ENCODE measurements at places on chromosomes 1 and 21. TPM values are rescaled to one million over a fixed set of nuclear protein-coding genes. Genes with fewer than 3 reads are reported as not detected.

GRCh38 chr1:172601046-172601630 lies 57.8 kb upstream of the FASLG start:
- DNase-seq: no peak

VASH2 gene
- 1.0 TPM for total RNA-seq

- no peak for DNase-seq
Measured at GRCh38 chr1:169390303-169390702, 22.3 kb downstream of the BLZF1 start.

DNA sequence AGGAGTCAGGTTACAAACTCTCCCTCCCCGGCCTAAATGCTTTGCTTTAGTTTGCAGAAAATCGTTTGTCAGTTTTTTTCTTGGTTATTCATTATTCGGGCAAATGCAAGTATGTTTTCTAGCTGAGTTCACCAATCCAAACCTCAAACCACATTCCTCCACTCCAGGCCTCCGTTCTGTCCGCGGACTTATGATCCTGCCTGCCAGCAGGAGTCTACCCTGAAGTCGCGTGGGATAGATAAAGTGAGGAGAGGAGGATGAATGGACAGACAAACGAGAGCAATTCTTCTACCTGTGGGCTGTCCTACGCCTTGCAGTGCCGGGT lies 1.3 kb downstream of the ADAMTS1 start:
- peak; percentile 89 for DNase-seq

- DNase-seq: peak; percentile 81
Measured at GRCh38 chr1:88892357-88892877, 1.1 kb upstream of the GTF2B start.

TNNT2 gene
- total RNA-seq: not detected

CR1 gene
- total RNA-seq: not detected

FAM72B gene
- 0.51 TPM for total RNA-seq

- no peak for DNase-seq
Measured at GRCh38 chr1:192601143-192601542, 25.6 kb downstream of the RGS1 start.

GRCh38 chr1:169946206-169946605 lies 52.5 kb upstream of the SCYL3 start:
- DNase-seq: no peak

DNA sequence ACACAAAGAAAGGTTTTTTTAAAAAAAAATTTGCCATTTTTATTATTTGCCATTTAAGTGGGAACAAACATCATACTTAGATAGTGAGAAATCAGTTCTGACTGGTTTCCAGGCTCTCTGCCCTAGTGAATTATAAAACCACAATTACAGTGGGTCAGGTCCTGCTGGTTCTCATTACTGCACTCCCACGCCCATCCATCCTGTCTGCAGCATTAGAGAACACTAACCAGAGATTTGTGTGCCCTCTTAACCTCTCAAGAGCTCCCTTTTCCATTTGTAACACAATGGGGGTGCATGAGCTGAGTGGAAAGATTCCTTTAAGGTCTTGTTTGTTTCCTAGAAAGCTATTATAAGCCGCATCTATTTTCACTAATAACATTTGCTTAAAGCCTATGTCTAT lies 489.3 kb downstream of the AMY1C start:
- DNase-seq: no peak

DNA sequence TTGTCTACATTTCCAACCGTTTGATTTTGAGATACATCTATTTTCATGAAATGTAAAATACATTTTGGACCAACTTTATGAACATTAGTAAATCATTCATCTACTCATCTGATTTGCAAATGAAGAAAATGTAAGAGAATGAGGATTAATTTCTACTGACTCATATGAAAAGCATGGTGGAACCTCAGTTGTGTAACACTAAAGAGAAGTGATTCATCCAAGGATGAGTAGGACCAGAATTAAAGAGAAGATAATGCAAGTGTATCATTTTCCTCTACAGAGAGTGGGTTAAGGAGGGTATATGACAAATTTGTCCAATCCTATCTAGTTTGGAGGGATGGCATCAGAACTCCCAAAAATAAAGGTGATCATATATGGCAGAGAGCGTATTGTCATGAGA lies 1967.6 kb downstream of the MRPL39 start:
- DNase-seq: no peak

ARTN gene
- not detected for total RNA-seq

DNA sequence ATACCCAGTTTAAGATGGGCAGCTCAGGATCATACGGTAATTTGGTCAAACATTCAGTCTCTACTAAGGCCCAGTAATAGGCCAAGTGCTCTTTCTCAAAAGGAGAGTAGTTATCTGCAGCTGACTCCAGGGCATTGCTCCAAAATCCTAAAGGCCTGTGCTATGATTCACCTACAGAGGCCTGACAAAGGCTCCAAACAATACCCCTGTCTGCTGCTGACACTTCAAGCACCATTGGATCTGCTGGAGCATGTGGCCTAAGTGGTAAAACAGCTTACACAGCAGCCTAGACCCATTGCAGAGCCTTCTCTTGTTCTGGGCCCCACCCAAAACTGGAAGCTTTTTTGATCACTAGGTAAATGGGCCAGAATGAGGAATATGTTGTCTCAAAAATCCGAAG lies 22.8 kb downstream of the SLAMF7 start:
- no peak for DNase-seq

GRCh38 chr1:25216123-25216522 lies 16.2 kb downstream of the SYF2 start:
- no peak for DNase-seq

GJA9 gene
- not detected for total RNA-seq

DNA sequence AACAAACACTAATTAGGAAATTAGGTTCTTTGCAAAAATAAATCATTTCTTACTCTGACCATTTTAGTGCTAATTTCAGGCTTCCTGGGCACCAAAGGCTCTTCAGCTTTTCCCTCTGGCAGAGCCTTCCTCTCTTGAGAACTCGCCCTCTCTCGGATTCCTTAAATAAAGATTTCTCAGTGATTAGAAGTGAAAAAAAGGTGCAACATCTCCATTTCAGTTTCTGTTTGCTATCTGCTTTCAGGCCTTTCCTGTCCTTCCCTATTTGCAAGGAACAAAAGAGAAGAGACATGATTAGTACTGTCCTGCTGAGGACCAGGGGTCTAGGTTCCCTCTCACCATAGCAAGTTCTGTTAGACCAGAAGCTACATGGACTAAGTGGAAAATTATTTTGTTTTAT lies 27.8 kb upstream of the CACYBP start:
- DNase-seq: no peak

TNFRSF18 gene
- total RNA-seq: 0.77 TPM

TCHHL1 gene
- not detected for total RNA-seq

TXLNA gene
- total RNA-seq: 118 TPM

ANKRD35 gene
- 4.5 TPM for total RNA-seq

DNA sequence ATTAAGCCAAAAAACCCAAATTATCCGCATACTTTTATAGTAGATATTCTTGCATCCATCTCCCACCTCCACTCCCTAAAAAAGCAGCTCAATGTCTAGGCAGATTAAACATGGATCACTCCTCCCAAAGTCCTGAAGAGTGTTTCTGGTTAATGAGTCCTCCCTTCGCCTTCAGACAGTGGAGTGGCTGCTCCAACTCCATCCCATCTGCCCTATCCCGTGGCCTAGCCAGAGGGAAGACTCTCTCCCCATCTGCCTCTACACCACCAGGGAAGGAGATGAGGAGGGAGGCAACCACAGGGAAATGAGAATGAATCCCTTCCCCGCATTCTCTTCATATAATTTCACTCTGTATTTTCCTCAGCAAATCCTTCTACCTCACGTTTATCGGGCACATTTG lies 103.8 kb downstream of the SLC45A1 start:
- DNase-seq: no peak
